Right ventricle myocardium inferior (tissue), 1 donor: ENCODE measurements at places on chromosomes 3 and 15.

DNA sequence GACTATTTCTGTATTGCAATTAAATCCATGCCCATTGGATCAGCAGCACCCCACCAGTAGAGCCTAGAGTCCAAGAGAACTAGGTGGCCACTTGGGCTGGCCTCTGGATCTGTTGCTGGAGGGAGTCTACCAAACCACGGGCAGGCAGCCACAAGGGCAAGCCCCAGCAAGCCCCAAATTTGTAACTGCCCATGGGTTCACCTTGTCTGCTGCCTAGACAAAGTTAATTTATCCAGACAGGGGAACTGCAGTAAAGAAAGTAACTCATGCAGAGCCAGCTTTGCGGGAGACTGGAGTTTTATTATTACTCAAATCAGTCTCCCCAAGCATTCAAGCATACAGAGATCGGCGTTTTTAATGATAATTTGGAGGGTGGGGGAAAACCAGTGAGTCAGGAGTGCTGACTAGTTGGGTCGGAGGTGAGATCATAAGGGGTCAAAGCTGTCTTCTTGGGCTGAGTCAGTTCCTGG is 74.0 kb upstream of the TERB2 start:
- no peak for DNase-seq

DNA sequence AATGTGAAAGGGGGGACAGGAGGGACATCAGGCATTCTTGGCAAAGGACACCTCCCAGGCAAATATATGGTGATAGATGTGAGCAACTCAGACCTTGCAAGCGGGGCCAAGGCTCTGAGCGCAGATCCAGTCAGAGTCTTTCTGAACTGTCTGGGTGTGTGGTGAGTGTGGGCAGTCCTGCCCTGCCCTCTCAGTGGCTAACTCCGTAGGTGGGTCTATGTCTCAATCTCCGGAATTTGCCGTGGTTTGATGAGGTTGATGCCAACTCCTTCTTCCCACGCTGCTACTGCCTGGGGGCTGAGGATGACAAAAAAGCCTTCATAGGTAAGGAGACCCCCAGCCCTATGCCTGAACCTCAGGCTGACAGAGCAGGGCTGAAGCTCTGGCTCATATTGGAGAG is 7.4 kb downstream of the TTLL3 start:
- no peak for DNase-seq

GRCh38 chr15:48283396-48284145 is 47.7 kb upstream of the DUT start:
- DNase-seq, result no peak

DNA sequence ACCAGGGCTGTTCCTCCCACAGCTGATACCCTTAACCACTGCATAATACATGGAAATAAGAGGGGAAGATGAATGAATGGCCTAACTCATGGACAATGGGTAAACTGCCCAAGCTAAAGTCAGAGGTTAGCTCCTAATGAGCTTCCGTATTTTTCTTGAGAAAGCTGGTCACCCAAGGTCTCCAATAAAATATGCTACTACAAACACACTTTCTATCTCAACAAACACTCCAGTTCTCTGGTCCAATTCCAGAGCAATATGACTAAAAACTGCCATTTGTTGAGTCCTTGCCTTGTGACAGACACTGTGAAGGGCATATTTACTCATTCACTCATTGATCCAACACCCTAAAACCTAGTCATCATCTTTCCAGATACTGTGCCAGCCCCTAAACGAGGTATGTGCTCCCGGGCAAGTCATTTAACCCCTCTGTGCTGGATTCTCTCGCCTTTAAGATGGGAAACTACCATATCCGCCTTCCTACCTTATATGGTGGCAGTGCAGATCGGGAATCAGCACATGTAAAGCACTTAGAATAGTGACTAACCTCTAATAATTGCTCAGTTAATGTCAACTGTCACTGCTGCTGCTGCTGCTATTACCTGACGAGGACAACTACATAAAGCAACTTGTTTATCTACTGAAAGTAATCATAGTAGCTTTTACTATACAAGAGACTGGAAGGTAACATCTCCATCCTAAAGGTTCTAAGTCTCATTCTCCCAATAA is 89.1 kb downstream of the XXYLT1 start:
- DNase-seq, result no peak

DNA sequence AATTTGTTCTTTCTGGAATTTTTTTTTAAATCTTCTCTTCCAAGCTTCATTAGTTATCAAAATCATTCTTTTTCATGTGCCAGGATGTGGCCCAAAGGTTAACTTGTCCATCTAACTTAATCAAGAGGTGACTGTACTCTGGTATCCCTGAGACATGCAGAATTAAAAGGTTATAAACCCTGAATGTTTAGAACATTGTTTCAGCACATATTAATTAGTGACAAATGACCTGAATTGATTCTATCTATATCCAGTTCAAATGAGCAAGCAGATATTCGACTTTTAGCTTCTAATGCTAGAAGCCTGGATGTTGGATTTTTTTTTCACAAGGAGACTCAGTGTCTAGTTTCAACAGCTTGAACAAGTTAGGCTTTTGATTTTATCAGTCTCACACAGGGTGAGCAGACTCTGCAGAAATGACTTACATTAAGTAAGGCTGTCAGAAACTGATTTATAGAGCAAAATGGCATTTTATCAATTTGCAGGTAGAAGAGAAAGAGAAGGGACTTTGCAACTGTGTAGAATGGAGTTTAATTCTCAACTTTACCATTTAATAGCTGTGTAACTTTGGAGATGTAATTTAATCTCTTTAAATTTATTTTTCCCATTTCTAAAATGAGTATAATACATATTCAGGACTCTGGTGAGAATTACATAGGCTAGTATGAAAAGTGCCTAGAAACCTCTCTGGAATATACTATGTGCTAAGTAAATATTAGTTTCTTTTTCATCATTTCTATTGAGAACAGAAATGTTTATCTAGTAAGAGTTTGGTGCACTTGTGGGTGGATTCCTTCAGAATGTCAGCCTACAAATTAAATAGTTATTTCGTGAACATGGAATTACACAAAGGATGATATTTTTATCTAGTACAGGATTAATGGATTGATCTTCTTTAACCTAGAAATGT is 100.0 kb downstream of the ALCAM start:
- no peak for DNase-seq

DNA sequence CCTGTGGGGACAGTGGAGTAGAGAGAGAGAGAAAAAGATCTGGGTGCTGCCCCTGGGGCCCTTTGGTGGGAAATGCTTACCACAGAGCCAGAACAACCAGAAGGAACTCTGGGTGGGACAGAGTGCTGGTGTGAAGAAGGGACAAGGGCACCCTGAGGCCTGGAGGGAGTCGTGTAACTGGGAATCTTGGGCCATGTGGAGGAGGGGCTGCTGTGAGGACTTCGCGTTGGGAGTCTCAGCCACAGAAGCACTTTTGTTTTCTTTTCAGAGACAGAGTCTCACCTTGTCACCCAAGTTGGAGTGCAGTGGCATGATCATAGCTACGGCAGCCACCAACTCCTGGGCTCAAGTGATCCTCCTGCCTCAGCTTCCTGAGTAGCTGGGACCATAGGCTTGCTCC is 24.3 kb downstream of the XYLB start:
- DNase-seq, result no peak
